ENCODE measurements at places on chromosomes 2 and 18. TPM values are rescaled to one million over a fixed set of nuclear protein-coding genes. Genes with fewer than 3 reads are reported as not detected.

Gene EML6
- 6.0 TPM for polyA plus RNA-seq

Gene TRIM43
- not detected for polyA plus RNA-seq

Gene SERPINB10
- polyA plus RNA-seq = not detected

Gene SIX3
- polyA plus RNA-seq = not detected

Gene SERPINB2
- polyA plus RNA-seq = not detected

Gene DDX18
- polyA plus RNA-seq = 69.3 TPM

Gene SCYGR1
- polyA plus RNA-seq = not detected

Gene PLA2R1
- 9.8 TPM for polyA plus RNA-seq

Gene ALPP
- not detected for polyA plus RNA-seq

Gene KCNJ13
- polyA plus RNA-seq = not detected

Gene ADAM23
- polyA plus RNA-seq = 8.0 TPM

Gene ARHGEF4
- polyA plus RNA-seq = 4.2 TPM

Gene PARD3B
- 4.4 TPM for polyA plus RNA-seq

Gene LCT
- not detected for polyA plus RNA-seq

Gene CTAGE1
- polyA plus RNA-seq = not detected

Gene CAPN14
- polyA plus RNA-seq = not detected

Gene APCDD1
- polyA plus RNA-seq = 13.1 TPM

Gene ALPG
- polyA plus RNA-seq = not detected

Gene MFSD2B
- polyA plus RNA-seq = 0.16 TPM

Gene IL36G
- polyA plus RNA-seq = not detected

Gene EDAR
- polyA plus RNA-seq = not detected

Gene NETO1
- not detected for polyA plus RNA-seq

Gene NAT8
- polyA plus RNA-seq = 0.10 TPM

Gene PDE1A
- 4.0 TPM for polyA plus RNA-seq
